ENCODE measurements at places on chromosomes 12 and 14.

DNA sequence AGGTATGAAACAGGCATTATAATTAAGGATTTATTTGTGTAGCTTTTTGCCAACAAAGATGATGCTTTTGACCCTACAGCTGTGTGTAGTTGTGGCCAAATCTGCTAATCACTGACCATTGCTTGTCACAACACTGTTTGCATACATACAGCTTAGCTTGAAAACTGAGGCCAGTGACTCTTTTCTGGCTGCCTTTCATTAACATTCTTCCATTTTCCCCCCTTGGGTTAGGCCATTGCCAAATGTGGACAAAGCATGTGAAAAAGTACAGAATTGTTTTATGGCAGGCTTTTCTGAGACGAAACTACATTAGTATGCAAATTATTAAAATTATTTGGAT is 263.3 kb downstream of the SLC16A7 start:
- no peak for DNase-seq

- no peak for DNase-seq
These were observed 59.8 kb downstream of the PRMT8 start for GRCh38 chr12:3550839-3551238.

DNA sequence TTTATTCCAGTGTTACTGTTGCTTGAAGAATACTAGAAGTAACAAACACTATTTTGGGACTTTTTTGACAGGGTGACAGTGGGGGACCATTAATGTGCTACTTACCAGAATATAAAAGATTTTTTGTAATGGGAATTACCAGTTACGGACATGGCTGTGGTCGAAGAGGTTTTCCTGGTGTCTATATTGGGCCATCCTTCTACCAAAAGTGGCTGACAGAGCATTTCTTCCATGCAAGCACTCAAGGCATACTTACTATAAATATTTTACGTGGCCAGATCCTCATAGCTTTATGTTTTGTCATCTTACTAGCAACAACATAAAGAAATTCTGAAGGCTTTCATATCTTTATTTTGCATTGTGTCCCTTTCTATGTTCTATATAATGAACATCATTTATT is 44.5 kb downstream of the TMPRSS12 start:
- DNase-seq: no peak

DNA sequence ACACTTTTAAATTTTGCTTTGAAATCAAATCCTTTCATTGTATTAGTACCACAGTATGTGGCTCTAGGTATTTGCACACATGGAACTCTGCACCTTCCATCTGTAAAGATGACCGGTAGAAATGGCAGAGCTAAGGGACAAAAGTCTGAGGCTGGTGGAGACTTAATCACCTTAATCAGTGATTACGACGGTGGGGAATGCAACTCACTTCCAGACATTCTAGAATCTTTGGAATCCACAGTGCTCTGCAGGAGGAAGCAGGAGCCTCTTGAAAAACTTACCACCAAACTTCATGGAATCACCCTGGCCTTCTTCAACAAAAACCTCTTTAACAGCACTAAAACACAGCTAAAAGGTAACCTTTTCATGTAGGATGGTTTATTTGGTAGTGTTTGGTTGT is 3.9 kb upstream of the DACT1 start:
- DNase-seq: no peak

DNA sequence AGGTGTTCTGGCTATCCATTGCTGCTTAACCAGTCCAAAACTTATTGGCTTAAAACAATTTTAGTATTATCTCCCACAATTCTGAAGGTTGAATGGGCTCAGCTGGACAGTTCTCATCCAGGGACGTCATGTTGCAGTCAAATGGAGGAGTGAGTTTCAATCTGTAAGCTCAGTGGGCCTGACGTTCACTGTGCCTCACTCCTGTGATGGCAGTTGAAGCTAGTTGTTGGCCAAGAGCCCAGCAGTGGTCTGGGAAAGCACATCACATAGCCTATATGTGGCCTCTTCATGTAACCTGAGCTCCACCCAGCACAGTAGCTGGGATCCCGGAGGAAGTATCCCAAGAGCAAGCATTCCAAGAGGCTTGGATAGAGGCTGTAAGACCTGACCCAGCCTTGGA is 40.6 kb upstream of the CDKN3 start:
- no peak for DNase-seq

DNA sequence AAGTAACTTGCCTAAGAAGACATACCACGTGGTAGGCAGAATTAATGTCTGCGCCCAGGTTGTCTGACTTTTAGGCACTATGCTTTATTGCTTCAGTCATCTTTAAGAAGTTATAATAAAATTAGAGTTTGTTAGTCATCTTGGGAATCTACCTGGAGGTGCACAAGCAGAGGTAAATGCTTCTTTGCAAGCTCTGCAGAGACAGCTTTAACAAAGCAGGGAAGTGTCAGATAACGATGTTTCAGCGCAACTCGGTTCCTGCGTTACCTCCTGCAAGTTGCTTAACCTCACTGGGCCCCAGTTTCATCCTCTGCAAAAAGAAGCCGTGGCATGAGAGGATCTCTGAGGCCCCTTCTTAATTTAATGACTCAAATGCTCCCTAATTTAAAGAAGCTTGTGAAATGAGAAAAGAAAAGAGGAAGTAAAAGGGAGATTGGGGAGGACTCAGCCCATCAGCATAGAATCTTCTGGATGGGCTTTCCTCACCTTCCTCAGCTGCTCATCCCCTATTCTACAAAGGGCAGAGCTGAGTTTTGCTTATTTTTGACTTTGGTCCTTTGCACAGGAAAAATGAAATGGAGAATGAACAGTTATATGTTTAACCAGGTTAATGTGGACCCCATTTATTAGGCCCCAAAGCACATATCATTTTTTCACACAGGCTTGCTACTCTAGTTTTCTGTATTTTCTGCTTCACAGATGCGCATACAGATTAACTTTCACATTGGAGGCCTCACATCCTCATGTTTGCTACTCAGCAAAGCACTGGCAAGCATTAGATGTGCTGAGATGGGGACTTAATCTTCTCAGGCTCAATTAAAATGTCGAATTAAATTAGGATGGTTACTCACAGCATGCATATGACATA is 5.1 kb downstream of the ARHGDIB start:
- DNase-seq: peak; percentile 71

DNA sequence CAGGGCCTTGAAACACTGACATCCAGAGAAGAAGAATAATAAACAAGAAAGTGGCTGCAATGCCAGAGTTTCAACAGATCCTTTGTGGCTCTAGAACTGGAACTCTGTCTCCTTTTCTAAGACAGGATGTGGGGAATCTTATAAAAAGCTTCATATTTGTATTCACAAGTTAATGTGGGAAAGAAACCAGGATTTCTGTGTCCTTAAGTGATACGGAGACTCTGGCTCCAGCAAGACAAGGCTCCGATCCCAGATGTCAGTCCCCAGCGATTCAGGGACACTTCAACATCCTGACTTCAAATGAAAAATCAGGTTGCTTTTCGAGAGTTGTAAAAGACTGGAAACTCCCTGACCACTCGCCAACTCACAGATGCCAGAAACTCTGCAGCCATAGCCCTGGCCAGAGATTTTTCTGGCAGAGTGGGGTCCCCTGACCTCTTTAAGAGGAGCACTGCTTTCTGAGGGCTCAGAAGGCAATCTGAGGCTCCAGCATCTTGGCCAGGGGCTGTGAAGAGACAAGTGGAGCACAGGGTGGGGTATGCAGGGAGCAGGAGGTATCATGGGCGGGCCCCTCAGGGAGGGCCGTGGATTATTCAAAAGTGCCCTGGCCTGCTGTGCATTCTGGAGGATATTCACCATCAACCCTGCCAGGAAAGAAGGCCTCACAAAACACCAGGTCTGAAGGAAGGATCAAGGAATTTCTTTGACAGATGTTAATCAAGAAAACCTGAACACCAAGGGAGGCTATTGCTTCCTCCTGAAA is 53.3 kb downstream of the TMX1 start:
- DNase-seq: no peak

GRCh38 chr14:73888460-73888725 is 1.7 kb downstream of the ZNF410 start:
- no peak for DNase-seq

DNA sequence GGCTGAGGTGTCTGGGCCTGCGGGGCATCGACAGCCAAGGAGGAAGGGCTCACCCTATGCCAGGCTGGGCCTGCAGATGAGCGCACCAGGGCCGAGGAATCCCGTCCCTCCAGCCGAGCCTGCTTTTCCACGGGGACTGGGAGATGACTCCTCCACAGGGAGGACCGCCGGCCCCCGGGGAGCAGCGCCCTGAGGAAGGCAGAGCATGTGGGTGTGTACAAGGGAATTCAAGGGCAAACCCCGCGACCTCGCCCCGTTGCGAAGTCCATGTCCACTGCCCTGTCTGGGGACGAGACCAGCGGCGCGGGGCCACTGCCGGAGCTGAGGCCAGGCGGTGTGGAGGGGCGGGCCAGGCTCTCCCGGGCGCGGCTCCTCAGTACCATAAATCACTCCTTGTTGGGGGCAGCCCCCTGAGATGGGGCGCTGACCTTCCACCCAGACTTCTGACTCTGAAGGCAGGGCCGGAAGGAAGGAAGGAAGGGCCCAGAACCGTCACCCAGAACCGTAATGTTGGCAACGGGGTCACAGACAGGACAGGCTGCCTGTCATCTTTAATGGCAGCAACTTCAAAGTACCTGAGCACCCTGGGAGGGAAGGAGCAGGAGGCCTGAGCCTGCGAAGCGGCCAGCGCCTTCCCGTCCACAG is 52.5 kb downstream of the RNF34 start:
- DNase-seq: no peak

GRCh38 chr12:101823891-101824290 is 6.9 kb downstream of the GNPTAB start:
- peak; percentile 61 for DNase-seq

DNA sequence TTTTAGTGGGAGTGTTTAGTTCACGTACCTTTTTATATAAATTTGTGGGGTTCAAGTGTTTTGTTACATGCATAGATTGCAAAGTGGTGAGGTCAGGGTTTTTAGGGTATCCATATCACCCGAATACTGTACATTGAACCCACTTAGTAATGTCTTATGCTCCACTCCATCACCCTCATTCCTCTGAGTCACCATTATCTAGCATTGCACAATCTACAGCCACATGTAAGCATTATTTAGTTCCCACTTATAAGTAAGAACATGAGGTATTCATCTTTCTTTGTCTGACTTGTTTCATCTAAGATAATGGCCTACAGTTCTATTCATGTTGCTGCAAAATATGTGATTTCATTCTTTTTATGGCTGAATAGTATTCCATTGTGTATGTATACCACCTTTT is 583.7 kb upstream of the LRFN5 start:
- DNase-seq: no peak

GRCh38 chr12:66962290-66962689 is 283.4 kb upstream of the GRIP1 start:
- DNase-seq: no peak

DNA sequence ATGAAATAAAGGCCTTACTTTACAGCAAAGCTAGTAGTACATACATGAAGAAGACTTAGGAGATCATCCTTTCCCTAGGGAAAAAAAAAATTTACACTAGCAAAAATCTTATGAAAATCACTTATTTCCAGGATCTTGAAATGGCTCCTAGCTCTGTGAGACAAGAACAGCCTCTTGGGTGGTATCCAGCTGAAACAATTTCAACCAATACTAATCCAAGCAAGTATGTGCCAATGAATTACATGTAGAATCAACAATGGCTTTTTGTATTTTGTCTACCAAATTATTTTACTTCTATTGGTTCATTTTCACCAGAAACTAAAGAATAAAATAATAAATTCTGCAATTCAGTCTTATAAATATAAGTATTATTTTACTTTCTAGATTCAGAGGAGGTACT is 2.7 kb upstream of the SLCO1A2 start:
- no peak for DNase-seq

DNA sequence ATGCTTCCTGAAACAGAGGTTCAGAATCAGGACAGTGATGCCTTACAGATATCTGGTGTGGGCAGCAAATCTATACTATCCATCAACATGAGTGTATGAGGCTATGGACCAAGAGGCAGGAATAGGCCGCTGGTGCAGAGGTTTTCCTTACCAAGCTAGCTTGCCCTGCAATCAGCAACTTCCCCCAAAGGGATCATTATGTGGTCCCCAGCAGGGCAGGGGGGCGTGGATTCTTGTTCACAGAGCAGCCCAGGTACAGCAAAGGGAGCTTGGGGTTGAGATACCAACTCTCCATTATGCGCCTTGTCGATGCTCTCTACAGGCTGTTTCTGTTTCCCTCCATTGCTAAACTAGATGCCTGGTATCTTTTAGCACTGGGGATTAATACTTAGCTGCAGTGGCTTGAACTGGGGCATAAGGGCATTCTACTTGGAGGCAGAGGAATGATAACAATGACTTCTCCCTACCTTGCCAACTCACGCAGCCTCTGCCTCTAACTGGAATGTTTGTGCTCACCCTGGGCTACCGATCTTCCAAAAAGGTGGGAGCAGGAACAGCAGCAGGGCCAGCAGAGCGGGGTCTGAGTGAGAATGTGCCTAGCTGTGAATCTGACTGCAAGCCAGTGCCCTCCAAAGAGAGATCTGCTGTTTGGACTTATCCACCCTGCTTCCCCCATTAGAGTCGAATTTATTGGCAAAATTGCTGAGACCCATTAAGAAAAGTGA is 10.3 kb upstream of the KRT1 start:
- DNase-seq: no peak

DNA sequence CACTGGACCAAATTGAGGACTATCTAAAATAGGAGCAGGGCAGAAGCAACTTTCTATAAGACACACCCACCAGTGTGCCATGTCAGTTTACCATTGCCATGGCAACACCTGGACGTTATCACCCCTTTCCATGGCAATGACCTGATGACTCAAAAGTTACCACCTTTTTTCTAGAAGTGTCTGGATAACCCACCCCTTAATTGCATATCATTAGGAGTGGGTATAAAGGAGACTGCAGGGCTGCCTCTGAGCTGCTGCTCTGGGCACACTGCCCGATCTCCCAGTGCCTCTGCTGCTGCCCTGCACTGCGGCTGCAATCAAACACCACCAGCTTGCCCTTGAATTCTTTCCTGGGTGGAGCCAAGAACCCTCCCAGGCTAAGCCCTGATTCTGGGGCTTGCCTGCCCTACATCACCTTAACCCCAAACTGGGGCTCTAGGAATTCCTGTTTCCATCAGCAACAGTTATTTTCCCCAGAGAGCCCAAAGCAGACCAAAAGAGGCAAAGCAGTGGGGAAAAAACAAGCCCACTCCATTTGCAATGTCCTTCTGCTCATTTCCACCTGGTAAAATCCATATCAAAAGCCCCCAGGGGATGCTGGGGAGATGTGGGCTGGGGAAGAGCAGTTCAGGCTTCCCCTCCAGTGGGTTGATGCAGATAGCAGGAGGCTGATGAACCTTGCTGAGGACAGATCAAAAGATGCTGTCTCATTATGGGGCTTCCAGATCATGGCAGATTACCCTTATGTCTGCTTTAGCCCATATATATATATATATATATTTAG is 129.5 kb upstream of the NCOR2 start:
- no peak for DNase-seq

GRCh38 chr14:58746261-58746660 is 108.5 kb downstream of the DACT1 start:
- DNase-seq: no peak

DNA sequence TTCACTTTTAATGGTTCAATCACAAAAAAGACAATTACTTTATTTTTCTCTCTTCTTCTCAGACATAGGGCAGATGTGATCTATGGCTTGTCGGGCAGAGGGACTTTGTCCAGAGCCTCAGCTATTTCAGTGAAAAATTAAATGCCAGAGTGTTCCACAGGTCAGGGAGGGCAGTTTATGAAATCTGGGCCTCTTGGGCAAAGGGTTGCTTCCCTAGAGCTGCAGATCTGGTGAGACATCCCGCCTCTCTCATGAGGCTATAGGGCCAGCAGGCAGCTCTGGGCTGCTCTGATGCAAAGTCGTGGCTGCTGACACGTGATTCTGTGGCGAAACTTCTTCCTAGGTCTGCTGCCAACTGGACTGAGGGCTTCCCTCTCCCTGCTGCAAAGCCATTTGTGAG is 6.0 kb downstream of the CLMN start:
- DNase-seq: peak; percentile 89

GRCh38 chr14:21528381-21529348 is 2.5 kb upstream of the SALL2 start:
- peak; percentile 51 for DNase-seq

All from Karpas-422 (cell line).